AG04450 (cell line): ENCODE measurements at places on chromosomes 13 and 19.

DNA sequence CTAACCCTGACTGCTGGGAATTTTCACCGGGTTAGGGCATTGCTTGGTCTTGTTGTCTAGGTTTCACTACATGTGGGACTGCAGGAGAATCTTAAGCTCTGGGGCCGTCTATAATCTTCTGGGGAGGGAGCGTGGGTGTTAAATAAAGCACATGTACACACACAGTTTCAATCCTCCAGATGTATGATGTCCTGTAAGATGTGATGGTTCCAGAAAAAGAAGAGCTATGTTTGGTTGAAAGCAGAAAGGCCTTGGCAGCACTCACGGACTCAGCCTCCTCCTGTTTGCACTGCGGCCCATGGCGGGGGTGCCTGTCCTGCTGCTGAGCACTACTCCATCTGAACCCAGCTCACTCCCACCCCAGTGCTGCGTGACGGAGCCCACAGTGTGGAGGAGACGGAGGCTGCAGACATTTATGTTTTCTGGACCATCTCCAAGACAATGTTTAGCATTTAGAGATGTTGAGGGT, 343.5 kb downstream of the TEX29 start:
- DNase-seq: no peak

DNA sequence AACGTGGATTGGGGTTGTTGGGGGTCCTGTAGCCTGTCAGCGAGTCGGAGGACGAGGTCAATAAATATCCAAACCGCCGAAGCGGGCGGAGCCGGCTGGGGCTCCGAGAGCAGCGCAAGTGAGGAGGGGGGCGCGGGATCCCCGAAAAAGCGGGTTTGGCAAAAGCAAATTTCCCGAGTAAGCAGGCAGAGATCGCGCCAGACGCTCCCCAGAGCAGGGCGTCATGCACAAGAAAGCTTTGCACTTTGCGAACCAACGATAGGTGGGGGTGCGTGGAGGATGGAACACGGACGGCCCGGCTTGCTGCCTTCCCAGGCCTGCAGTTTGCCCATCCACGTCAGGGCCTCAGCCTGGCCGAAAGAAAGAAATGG, 754 bp upstream of the SIX5 start:
- DNase-seq: no peak

DNA sequence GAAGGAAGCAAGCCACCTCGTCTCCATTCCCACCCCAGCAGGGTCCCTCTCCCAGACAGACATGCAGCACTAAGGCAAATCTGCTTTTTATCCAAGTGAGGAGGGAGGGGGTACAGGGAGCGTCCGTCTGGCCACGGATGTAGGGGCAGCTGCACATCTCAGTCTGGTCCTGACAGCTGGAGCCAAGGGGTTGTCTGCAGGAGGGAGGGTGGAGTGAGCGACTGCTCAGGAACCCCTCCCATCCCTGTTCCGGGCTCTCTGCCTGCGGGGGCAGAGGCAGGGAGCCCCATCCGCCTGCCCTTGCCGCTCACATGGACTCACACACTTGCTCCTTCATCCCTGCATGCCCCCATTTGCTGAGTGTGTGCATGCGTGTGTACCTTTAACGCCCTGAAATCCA, 2.5 kb downstream of the TMEM190 start:
- no peak for DNase-seq

- no peak for DNase-seq
These were observed 5.6 kb downstream of the PNKP start for GRCh38 chr19:49861541-49862378.

GRCh38 chr13:46075811-46076210, 23.3 kb upstream of the ZC3H13 start:
- no peak for DNase-seq

GRCh38 chr13:94057618-94058186, 421.8 kb downstream of the DCT start:
- DNase-seq: no peak

- no peak for DNase-seq
These were observed 81.9 kb downstream of the ZNF726 start for GRCh38 chr19:23996549-23996948.

DNA sequence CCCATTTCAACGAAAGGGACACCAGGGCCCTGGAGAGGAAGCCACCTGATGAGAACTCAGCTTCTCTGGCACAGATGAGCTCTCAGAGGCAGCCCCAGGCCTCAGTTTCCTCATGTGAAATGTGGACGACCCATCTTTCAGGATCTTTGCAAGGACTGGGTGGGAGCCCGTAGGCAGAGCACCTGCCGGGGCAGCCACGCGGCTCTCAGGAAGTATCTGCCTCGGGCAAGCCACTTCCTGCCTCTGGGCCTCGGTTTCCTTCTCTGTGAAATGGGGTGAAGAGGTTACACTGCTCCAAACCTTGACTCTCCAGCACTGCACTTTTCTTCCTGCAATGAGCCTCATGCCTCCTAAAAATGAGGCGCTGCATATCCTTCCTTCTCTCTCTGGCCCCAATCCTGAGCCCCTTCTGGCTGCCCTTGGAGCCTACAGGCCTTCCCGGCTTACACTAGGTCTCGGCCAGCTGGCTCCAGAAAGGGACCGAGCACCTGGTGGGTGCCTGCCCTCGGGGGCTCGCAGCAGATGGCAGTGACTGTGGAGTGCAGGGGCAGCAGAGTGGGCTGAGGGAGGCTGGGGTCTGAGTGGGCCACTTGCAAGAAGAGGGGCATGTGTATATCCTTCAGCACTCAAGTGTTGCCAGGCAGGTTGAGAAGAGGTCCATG, 3.5 kb downstream of the SSBP4 start:
- DNase-seq: no peak

DNA sequence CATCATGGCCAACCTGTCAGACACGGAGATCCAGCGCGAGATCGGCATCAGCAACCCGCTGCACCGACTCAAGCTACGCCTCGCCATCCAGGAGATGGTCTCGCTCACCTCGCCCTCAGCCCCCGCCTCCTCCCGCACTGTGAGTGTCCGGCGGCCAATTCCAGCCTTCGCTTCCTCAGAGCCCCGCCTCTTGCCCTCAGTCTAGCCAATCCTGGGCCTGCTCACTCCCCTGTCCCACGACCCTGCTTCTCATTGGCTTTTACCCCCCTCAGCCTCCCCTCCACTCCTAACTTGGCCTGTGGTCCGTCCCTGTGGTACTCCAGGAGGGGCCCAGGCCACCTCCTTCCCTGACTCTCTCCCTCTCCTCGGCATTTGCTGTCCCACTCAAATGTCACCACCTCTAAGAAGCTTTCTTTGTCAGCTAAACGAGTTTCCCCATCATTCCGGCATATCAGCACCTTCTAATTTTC, 12.3 kb downstream of the HRC start:
- peak; percentile 69 for DNase-seq

GRCh38 chr13:49146950-49147355, 73.2 kb upstream of the MLNR start:
- DNase-seq: no peak

DNA sequence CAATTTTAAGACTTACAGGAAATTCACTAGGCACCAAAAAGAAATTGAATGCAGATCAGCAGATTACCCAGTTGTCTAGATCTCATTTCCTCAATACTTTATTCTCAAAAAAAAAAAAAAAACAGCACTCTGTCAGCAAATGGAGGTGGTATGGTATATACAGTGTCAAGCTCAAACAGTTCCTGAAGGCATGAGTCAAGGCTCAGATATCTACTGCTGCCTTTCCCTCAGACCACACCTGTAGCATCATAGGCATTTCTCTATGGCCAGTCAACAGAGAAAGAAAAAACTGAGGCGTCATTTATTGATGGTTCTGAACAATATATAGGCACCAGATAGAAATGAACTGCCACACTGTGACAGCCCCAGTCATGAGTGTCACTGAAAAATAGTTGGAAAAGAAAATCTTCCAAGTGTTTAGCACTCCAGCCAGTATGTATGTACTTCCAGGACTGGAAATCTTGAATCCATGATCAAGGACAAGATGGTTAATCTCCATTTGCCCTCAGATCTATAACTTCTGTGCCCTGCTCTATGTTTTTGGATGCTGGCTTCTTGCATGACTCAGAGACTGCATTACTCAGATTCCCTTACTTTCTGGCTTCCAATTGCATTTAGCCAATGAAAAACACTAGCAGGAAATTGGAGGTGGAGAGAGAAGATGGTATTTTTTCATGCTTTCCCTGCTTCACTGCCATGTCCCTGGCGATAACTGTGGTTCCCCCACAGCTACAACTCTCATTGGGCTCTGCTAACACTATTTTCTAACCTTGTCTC, 8.4 kb upstream of the COG3 start:
- DNase-seq: peak; percentile 30

- DNase-seq: no peak
These were observed 11.1 kb upstream of the ZNF613 start for GRCh38 chr19:51916167-51916566.

- DNase-seq: no peak
These were observed 692.7 kb downstream of the UQCRFS1 start for GRCh38 chr19:28519952-28520861.

GRCh38 chr19:16482745-16483144, 11.0 kb upstream of the EPS15L1 start:
- DNase-seq: no peak

DNA sequence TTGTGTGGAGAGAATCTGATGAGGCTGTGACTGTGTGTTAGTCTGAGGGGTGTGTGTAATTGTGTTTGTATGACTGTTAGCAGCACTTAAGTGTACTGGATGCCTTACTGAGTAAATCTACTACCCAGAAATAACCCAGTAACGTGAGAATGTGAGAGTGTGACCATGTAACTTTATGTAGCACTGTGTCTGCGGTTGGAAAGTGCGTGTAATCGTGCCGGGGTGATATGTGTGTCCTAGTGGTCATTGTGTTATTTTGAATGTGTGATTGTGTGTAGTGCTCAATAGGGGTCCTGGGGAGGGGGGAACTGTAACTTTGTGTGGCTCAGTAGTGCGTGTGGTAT, 550 bp downstream of the ZNF383 start:
- DNase-seq: no peak

DNA sequence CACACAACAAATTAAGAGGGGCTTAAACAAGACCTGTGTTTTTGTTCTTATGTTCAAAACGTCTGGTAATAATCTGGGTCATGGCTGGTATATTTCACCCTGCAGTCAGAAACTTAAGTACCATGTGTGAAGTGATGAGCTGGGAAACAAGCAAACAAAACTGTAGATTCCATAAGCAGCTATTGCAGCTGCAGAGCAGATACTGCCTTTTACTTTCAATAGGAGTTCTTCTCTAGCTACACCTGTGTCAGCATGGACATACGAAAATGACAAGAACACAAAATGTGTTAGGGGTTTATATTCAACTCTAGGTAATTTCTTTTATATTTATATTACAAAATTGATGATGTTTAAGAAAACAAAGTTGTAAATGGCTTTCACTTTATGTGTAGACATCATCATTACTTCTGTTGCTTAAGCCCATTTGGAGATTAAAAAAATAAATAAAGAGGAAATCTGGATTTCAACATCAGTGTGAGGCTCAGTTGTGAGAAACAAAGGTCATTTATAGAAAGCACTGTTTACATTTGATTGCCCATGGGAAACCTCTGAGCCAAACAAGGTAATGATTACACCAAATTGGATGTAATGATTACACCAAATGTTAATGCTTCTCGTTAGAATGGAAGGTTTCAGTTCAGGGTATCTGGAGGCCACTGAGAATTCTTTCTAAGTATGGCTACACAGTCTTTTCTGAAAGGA, 451.0 kb upstream of the SLC10A2 start:
- DNase-seq: no peak
